Activated naive CD8-positive, alpha-beta T cell treated with anti-CD3 and anti-CD28 coated beads, Interleukin-2, amount 50 U/mL, for 16 hours (primary cell): ENCODE measurements at places on chromosomes 4 and X.

DNA sequence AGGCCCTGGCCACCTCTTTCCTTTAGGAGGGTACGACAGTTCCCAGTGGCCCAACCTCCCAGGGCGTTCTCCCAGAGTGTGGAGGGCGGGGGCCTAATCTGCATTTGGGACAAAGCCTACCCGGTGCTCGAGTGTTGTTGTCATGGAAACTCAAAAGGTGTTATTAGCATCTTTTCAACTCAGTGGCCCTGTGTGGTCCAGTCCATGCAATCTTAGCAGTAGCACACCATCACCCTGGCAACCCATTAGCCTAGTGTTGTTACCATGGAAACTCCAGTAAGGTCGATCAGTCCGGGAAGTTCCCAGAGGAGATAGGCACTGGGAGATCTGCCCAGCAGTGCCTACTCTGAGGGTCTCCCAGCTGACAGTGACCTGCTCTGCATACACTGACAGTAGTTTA is 20.2 kb downstream of the APLN start:
- DNase-seq, result no peak

GRCh38 chr4:38149997-38150671 is 189.9 kb downstream of the PTTG2 start:
- no peak for DNase-seq

DNA sequence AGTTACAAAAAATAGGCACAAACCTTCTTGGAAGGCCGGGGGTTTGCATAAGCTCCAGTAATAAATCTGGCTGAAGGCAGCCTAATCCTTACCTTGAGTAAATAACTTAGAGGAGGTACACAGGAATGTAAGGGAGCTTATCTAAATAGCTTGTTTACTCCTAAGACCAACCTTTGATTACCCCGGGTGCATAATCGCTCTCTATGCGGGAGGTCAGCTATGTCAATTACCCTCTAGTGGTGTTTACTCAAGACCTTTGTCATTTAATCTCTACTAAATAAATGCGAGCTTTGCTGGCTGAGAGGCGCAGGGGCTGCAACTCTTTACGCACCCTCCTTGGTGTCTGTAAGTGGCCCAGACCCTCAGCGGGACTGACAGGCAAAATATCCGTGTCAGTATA is 50.2 kb upstream of the MAP9 start:
- no peak for DNase-seq

DNA sequence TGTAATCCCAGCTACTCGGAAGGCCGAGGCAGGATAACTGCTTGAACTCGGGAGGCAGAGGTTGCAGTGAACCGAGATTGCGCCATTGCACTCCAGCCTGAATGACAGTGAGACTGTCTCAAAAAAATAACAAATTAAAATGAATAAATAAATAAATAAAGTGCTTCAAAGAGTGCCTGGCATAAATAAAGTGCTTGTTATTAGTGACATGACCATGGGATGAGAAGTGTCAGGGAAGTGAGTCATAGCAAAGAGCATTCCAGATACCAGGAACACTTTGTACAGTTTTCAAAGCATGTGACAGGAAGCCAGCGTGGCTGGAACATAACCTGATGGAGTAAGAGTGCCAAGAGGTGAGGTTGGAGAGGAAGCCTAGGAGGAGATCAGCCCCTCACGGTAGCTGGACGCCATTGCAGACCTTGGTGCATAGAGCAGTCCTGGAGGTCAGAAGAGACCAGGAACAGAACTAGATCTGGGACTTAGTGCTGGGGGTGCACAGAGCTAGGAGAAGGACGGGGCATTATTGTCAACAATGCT is 6.0 kb upstream of the WDR13 start:
- DNase-seq, result no peak

DNA sequence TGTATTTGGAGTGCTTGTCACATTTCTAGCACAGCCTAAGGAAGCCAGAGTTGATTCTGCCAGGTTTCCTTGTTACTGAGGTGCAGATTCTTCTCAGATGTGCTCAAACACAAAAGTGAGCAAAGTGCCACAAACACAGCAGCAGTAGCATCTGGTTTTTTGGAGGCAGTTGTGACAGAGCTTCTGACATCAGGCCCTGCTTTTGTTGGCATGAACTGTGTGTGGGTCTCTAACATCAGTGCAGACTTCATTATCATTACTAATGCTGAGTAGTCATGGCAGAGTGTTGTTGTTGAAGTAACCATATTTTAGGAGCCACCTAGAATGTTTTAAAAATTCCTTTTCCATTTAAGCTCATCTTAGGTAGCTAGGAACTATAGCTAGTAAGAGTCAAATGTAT is 656.6 kb downstream of the ANKRD50 start:
- no peak for DNase-seq

GRCh38 chr4:7429601-7430078 is 5.1 kb downstream of the PSAPL1 start:
- DNase-seq, result no peak

GRCh38 chrX:134682081-134682480 is 23.8 kb upstream of the PLAC1 start:
- DNase-seq, result no peak

DNA sequence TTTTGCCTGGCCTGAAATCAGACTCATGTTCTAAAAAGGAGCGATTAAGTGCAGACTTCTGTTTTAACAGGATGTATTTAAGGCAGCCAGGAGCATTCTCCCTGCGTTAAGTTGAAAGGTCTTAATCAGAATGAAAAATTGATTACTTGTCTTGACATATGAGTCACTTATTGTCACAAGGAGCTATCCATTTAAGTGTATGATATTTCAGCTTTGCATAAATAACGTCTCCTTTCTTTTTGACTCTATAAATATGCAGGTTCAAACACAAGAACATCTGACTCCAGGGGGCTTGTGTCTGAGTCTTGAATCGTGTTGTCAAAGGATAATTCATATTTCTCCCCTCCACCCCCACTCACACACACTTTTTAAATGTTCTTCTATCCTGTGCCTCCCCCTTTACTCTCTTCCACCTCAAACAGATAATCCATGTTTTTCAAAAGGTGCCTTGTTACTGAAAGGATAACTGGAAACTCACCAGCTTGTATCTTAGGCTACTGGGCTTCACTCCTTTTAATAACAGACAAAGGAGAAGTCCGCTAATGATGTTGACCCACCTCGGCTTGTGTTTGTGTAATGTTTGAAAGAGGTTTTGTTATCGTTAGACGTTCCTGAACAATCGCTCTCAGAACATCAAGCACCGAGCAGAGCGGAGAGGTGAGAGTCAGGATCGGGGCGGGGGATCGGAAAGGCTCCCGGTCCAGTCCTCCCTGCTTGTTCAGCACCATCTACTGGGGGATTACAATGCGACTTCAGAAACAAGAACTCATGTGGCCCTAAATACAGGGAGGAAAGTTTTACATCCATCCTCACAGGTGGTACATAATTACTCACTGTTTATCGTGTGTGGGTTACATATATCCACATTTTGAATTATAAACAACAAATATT is 107.5 kb upstream of the RPL34 start:
- no peak for DNase-seq

DNA sequence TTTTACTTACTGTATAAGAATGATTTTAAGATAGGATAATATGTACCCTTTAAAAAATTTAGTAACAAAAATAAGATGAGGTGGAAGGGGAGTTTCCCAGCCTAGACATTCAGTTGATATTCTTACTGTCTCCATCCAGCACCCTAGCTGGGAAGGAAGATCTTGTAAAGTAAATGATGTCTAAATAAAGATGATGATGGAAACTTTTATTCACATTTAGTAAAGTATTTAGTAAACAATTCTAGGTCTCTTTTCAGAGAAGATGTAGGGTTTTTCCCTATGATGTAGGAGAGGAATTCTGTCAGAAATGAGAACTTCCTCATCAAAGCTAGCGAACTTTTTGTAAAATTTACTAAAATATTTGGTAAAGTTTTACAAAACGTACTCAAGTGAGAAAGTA is 136.8 kb downstream of the RAPGEF2 start:
- DNase-seq, result no peak

DNA sequence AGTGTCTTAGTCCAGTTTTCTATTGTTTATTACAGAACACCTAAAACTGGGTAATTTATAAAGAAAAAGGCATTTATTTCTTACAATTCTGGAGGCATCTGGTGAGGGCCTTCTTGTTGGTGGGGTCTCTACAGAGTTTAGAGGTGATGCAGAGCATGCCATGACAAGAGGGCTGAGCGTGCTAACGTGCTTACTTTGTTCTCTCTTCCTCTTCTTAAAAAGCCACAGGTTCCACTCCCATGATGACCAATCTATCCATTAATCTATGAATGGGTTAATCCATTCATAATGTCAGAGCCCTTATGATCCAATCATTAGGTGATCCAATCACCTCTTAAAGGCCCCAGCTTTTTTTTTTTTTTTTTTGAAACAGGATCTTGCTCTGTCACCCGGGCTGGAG is 291.5 kb upstream of the GALNTL6 start:
- DNase-seq, result no peak

DNA sequence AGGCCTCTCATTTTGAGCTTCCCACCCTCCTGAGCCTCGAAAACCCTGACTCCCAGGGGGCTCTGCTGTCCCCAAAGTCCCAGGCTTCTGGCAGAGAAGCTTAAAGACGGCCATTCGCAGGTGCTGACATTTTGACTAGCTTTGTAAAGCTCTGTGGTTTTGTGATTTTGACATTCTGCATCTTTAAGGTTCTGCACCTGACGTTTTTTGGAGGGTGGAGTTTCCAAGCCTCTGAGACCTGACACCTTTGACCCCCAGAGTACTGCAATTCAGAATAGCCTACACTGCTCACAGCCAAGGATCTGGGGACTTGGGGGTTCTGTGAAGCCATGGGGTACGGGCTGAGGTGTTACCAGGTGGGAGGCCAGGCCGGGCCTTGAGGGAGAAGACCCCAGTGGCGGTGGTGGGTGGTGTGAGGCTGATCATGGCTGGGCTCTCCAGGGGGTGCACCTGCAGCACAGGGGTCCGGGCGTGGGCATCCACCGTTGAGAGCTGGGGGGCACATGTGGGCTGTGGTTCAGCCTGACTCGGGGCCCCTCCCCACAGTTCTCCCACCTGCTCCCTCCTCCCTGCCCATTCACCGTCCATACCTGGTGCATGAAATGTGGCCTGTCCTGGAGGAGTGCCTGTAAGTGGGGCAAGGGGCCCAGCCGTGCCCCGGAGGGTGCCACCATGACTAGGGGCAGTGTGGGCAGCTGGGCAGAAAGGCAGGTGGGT is 7.3 kb downstream of the FOXP3 start:
- no peak for DNase-seq

DNA sequence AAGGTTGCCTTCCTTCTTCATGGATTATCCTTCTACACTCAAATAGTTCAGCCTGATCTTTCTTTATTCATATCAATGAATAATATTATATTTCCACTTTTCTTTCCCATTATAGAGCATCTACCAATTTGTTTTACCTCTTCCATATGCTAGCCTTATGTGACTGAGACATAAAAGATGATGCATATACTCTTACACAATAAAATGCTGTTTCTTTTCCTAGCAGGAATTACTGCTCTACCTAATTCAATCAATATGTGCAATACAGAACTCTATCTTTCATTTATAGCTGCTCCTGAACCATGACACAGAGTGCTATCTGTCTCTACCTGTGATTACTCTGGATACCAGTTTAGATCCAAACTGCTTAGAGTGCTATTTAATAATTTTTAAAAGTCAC is 2334.0 kb downstream of the PCDH7 start:
- DNase-seq, result no peak

DNA sequence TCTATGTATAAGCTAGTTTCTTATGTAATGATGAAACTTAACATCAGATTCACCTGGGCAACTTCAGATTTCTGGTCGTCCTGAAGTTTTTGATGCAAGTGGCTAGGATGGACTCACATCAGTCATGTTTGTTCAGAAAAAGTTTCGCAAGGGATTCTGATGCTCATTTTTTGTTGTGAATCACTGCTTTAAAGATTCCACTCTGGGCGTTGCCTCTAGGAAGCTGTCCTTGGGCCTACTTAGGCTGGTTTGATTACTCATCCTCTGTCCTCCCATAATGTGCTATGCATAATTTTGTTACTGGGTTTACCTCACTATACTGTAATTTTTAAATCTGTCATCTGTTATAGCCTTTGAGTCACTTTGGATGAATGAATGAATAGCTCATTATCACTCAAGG is 30.8 kb downstream of the HERC3 start:
- no peak for DNase-seq

GRCh38 chr4:33725861-33726260 is 2518.5 kb downstream of the ARAP2 start:
- no peak for DNase-seq

- DNase-seq, result no peak
These were observed 238.8 kb downstream of the OR13H1 start for GRCh38 chrX:131782646-131783045.

- DNase-seq, result no peak
These were observed 212.5 kb upstream of the PSAPL1 start for GRCh38 chr4:7647186-7647585.
